ENCODE measurements at places on chromosomes 16 and 17. TPM values are rescaled to one million over a fixed set of nuclear protein-coding genes. Genes with fewer than 3 reads are reported as not detected.

Gene SSTR5
- total RNA-seq: not detected

Gene RUNDC3A
- total RNA-seq: 279 TPM

Gene TEKT5
- 2.4 TPM for total RNA-seq

Gene BEAN1
- 9.8 TPM for total RNA-seq

Gene SNX11
- 30.1 TPM for total RNA-seq
